ENCODE measurements at places on chromosomes 6 and 20. TPM values are rescaled to one million over a fixed set of nuclear protein-coding genes. Genes with fewer than 3 reads are reported as not detected.

The HECA gene
- 1.9 TPM for total RNA-seq

The PRPH2 gene
- not detected for total RNA-seq

The ESR1 gene
- total RNA-seq, result not detected

The CTAGE9 gene
- total RNA-seq, result not detected

The ZNF391 gene
- total RNA-seq, result 0.35 TPM

The IL17F gene
- not detected for total RNA-seq

The TNFRSF21 gene
- 17.7 TPM for total RNA-seq

The RBBP9 gene
- 12.8 TPM for total RNA-seq

The TSHZ2 gene
- not detected for total RNA-seq

The PLG gene
- total RNA-seq, result not detected

The GPR63 gene
- total RNA-seq, result 0.26 TPM

The TFAP2A gene
- total RNA-seq, result 15.9 TPM

The LINC00237 gene
- not detected for total RNA-seq

The PAK5 gene
- total RNA-seq, result not detected

The RIMS4 gene
- total RNA-seq, result 1.3 TPM
